IPS DF 19.7 (cell line): ENCODE measurements at places on chromosomes 6 and 20.
A peak's percentile ranks its signal among the peaks of the same experiment; 100 is the strongest.

DNA sequence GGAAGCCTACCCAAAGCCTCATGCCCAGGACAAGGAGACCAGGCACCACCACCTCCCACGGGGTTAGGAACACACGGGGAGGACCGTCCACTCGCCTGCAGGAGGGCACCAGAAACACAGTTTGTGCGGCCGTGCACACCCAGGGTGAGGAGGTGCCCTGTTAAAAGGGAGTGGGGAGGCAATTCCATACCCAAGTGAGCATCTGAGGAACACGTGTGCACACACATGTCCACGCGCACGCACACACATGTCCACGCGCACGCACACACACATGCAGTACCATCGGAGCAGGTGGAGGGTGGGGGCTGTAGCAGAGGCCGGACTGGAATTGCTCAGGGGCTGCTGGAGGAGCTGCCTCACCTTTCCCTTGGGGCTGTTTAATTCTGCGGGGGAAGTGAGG lies 259.4 kb downstream of the TAF4 start:
- DNase-seq: no peak

DNA sequence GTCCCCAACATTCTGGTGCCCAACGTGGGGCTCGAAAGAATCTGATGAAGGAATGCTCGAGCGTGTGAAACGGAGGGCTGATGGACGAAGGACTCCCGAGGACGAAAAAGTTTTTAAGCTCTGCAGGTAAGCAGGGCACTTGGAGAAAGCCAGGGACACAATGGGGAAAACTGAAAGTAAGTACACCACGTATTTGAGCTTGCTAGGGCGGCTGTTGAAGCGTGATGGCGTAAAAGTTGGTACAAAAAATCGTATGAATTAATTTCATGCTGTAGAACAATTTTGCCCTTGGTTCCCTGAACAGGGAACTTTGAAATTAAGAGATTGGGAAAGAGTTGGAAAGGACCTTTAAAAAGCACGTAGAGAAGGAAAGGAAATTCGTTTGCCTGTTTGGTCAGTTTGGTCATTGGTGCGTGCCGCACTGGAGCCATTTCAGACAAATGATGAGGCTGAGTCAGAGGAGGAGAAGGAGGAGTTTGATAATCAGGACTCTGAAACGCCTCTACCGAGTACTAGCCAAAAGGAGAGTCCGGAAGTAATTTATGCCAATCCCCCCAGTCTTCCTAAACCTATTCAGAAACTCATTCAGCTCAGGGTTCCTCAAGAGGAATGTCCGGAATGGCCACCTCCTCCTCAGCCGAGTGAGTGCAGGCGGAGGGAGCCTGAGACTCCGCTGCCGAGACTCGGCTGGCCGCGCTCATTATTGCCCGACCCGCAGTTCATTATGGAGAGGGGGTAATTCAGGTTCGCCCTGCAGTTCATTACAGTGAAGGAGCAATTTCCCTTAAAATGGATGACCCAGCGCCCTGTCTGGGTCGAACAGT lies 59.2 kb upstream of the PRSS16 start:
- DNase-seq: peak; percentile 60

DNA sequence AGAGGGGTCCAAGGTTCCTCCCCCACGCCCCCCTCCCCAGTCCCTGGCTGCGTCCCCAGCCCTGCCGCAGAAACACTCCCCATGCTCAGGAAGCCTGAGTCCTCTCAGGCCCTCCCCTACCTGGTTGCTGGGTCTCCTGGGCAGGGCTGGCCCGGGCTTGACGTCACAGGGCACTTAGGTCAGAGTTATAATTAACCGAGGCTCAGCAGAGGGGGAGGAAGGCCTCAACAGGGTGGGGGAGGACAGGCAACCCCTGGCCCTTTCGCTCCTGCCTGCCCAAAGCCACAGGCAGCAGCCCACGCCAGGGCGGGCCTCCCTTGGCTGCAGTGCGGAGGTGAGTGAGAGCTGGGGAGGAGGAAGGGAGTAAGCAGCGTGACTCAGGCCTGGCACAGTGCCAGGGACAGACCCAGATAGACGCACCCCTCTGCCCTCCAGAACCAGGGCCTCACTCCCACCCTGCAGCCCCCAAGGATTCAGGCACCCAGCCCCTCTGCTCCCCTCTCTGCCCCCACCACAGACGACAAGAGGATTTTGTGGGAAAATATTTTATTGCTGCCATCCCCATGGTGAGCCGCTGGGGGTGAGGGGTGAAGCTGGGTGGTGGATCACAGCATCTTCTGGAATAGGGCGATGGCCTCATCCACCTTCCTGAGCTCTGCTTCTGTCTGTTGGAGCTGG lies at the start of gene VWA7:
Gene VWA7 (minus strand): TSS at position 340 of the 678 bp plus-strand sequence. CDS start 549 bp downstream, outside the sequence.
- no peak for DNase-seq

DNA sequence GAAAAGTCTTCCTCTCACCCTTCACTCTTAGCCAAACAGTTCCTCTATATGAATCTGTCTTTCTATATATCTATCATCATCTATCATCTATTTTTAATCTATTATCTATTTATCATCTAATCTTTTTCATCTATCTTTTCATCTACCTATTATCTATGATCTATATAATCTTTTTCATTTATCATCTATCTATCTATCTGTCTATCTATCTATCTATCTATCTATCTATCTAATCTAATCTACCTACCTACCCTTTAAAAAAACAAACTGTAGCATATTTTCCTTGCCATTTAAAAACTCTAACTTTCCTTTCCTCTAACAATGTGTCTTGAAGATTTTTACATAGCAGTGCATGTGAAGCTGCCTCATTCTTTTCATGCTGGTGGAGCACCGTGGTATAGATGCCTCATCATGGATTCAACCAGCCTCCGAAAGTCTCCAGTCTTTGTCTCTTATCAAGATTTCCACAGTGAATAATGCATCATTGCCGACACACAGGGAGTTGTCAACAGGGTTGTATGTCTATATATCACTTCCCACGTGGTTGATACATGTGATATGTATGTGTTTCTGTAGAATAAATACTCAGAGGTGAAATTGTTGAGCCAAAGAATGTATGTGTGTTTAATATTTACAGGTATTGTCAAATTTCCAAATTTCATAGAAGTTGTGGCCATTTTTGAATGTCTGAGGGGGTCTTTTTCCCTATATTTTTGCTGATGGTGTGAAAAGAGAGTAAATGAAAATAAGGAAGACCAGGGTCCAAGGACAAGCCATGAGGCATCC lies 51.3 kb downstream of the VEGFA start:
- no peak for DNase-seq

DNA sequence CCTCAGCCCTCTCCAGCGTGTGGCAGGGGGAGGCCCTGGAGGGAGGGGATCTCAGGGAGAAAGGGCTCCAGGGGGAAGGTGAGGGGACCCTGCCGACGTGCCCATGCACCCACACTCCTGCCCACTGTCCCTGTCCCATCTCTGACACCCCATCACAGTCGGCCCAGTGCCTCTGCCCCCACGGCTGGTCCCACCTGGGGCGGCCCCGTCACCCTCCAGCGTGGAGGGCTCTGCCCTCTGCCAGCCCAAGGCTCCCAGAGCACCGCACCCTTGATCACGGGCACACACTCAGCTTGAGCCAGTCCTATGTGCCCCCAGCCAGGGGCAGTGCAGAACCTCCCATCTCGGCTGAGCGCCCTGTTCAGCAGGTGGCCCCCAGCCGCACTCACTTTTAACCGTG lies 9.2 kb downstream of the SLC4A11 start:
- no peak for DNase-seq

GRCh38 chr20:39290575-39290974 lies 328.4 kb downstream of the DHX35 start:
- DNase-seq: no peak

- DNase-seq: no peak
Observed at GRCh38 chr20:61803915-61804751, 261.5 kb downstream of the TAF4 start.
